Bone marrow (tissue), 2 donors: ENCODE measurements at places on chromosomes 1 and 21.

DNA sequence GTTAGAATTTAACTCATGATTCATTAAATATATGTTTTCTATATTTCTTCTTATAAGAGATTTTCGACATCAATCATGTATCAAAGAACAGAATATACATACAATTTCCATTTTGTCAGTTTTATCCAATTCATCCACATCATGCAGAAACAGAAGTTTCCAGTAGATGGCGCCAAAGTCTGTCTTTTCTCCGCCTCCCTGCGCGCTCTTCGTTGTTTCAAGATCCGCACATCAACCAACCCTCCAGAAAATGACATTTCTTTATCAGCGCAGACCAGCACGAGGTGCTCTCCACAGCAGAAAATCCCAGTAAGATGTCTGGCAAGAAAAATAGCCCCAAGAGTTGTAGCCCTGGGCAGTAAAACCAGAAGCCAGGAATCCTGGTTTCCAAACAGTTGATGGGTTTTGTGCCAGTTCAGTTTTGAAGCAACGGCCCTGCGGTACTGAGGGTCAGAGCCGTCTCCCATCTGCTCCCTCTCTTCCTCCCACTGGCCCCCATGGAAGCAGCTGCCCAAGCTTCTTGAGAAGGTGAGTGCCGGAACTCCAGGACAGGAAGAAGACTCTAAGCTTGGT is 38.6 kb upstream of the GPR137B start:
- DNase-seq = no peak

- DNase-seq = no peak
These were observed 125.1 kb downstream of the BARHL2 start for GRCh38 chr1:90591970-90592356.

GRCh38 chr1:25642574-25643108 is 26.1 kb downstream of the MAN1C1 start:
- peak; percentile 97 for DNase-seq

- no peak for DNase-seq
These were observed 10.9 kb downstream of the RNF11 start for GRCh38 chr1:51247022-51247421.
